Skeletal muscle tissue (tissue), 5 donors: ENCODE measurements at places on chromosomes 16 and 17. TPM values are rescaled to one million over a fixed set of nuclear protein-coding genes. Genes with fewer than 3 reads are reported as not detected.

CLEC18A gene
- under 0.01 TPM for total RNA-seq

CES5A gene
- total RNA-seq = not detected

TBC1D3L gene
- total RNA-seq = 2.1 TPM

TBC1D16 gene
- total RNA-seq = 19.3 TPM

DLG4 gene
- 7.3 TPM for total RNA-seq

MT1A gene
- total RNA-seq = not detected

RAB26 gene
- not detected for total RNA-seq

CDK3 gene
- total RNA-seq = 1.6 TPM

GINS2 gene
- 4.7 TPM for total RNA-seq

PDE6G gene
- total RNA-seq = 1.0 TPM
